ENCODE measurements at places on chromosomes 12 and 14. TPM values are rescaled to one million over a fixed set of nuclear protein-coding genes. Genes with fewer than 3 reads are reported as not detected.

DNA sequence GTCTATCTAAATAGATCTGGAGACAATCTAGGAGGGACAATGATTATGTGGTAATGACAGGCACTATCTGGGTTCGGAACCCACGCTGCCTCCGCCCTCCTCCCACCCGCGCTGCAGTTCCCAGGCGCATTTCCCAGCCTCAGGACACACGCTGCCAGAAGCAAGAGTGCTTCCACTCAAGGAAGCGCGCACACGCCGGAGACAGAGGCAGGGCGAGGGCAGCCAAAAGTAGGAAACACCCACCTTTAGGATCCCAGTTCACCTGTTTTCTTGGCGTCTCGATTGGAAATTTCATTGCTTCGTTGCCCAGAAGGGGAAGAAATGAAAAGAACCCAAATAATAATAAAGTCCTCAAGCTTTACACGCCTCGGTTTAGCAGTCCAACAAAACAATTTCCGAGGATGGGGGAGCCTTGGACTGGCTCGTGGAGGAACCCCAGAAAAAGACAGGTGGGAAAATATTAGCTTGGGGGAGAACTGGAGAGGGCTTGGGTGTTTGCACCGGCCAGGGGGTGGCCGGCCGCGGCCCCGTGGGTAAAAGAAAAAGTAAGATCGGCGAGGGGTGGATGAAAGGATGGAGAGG, 474 bp downstream of the KCNK10 start:
- no peaks in the 10 kb centered on the region for H3K36me3 ChIP-seq
- no peak for DNase-seq
- H3K27ac ChIP-seq: no peak overlapping the region
- no peak overlapping the region for H3K4me3 ChIP-seq
- peaks cover 28% of the 10 kb centered on the region for H3K27me3 ChIP-seq
- H3K4me1 ChIP-seq: peaks cover 8% of the 10 kb centered on the region

The MSRB3 gene
- 0.90 TPM for total RNA-seq

GRCh38 chr12:41573445-41573844, 385.3 kb downstream of the PDZRN4 start:
- no peak for DNase-seq
- H3K36me3 ChIP-seq: no peaks in the 10 kb centered on the region
- H3K27ac ChIP-seq: no peak overlapping the region
- no peak overlapping the region for H3K4me3 ChIP-seq
- H3K27me3 ChIP-seq: no peaks in the 10 kb centered on the region
- no peaks in the 10 kb centered on the region for H3K4me1 ChIP-seq

The HOXC13 gene
- not detected for total RNA-seq

The KERA gene
- total RNA-seq: not detected

- no peaks in the 10 kb centered on the region for H3K4me1 ChIP-seq
- H3K4me3 ChIP-seq: no peak overlapping the region
- no peak overlapping the region for H3K27ac ChIP-seq
- H3K27me3 ChIP-seq: no peaks in the 10 kb centered on the region
- no peaks in the 10 kb centered on the region for H3K36me3 ChIP-seq
Measured at GRCh38 chr12:90574676-90575075, 380.3 kb downstream of the CCER1 start.

- no peaks in the 10 kb centered on the region for H3K27me3 ChIP-seq
- H3K4me3 ChIP-seq: no peak overlapping the region
Measured at GRCh38 chr12:71266606-71267005, 108.8 kb upstream of the TSPAN8 start.

DNA sequence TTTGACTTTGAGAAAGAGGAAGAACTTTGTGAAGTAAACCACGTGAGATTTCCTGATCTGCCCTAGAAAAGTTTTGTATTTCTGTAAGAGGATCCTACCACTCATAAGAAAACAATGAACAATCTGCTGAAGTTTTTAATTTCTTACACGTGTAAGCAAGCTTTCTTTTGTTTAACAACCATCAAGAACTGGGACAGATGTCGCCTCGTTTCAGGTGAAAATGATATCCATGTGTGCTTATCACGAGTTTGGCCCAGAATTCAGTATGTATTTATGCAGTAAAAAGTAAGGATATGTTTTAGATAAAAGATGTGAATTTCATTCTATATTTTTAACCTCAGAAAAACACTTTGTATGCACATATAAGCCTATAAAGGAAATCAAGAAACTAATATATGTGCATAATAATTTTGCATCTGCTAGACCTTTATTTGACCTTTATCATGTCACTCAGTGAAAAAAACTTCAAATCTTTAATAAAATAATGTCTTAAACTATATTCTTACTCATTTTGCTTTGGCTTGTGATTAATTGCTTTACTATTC, 56.9 kb upstream of the DHRS4 start:
- H3K4me3 ChIP-seq: no peak overlapping the region
- DNase-seq: no peak
- H3K4me1 ChIP-seq: no peaks in the 10 kb centered on the region
- H3K27ac ChIP-seq: no peak overlapping the region
- no peaks in the 10 kb centered on the region for H3K36me3 ChIP-seq

The RGS6 gene
- not detected for total RNA-seq

- H3K4me1 ChIP-seq: no peaks in the 10 kb centered on the region
- H3K4me3 ChIP-seq: no peak overlapping the region
- no peak overlapping the region for H3K27ac ChIP-seq
- DNase-seq: no peak
- H3K36me3 ChIP-seq: no peaks in the 10 kb centered on the region
- no peaks in the 10 kb centered on the region for H3K27me3 ChIP-seq
Measured at GRCh38 chr12:24482882-24483604, 465.9 kb downstream of the BCAT1 start.

- H3K27ac ChIP-seq: no peak overlapping the region
- no peak overlapping the region for H3K4me3 ChIP-seq
- H3K27me3 ChIP-seq: no peaks in the 10 kb centered on the region
- no peaks in the 10 kb centered on the region for H3K4me1 ChIP-seq
Measured at GRCh38 chr12:12403264-12404248, 46.7 kb downstream of the BORCS5 start.

GRCh38 chr14:35161231-35161630, 38.9 kb downstream of the PRORP start:
- H3K4me3 ChIP-seq: no peak overlapping the region
- H3K36me3 ChIP-seq: no peaks in the 10 kb centered on the region
- no peak for DNase-seq
- peaks cover 3% of the 10 kb centered on the region for H3K4me1 ChIP-seq
- peak overlapping the region; percentile 13 for H3K27ac ChIP-seq

DNA sequence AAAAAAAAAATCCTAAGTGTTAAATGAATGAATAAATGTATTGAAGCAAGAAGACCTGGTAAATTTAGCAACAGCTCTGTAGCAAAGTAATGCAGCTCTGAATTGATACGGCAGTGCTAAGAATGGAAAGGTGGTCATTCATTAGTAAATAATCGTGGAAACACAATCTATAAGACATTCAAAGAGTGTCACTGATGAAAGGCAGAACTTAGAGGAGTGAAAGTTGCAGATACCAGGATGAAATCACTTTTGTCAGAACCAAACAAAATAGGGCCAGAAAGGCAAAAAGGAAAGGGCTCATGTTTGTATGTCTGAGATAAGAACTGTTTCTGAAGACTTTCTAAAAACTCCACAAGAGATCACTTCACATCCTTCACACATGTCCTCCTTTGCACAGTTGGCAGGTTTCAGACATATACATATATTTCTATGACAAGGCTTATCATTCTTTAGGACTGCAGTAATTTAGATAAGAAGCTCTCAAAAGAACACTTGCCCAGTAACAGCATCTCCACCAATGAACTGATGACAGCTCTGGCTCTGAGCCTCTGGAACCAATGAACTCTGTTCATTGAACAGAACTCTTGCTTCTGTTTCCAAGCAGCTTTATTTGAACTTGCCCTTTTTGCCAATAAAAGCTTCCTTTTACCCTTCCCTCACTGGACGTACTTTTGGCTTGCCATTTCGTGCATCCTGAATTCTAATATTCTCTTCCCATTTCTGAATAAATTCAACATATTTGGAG, 4.2 kb upstream of the LRR1 start:
- no peak overlapping the region for H3K4me3 ChIP-seq
- no peak for DNase-seq
- no peaks in the 10 kb centered on the region for H3K27me3 ChIP-seq
- no peaks in the 10 kb centered on the region for H3K36me3 ChIP-seq
- no peak overlapping the region for H3K27ac ChIP-seq

The NAV3 gene
- total RNA-seq: not detected

The HPD gene
- total RNA-seq: not detected

The ESR2 gene
- 0.51 TPM for total RNA-seq

All from T-cell (primary cell).